Iris pigment epithelial cell (primary cell): ENCODE measurements at places on chromosomes 5 and 9.

DNA sequence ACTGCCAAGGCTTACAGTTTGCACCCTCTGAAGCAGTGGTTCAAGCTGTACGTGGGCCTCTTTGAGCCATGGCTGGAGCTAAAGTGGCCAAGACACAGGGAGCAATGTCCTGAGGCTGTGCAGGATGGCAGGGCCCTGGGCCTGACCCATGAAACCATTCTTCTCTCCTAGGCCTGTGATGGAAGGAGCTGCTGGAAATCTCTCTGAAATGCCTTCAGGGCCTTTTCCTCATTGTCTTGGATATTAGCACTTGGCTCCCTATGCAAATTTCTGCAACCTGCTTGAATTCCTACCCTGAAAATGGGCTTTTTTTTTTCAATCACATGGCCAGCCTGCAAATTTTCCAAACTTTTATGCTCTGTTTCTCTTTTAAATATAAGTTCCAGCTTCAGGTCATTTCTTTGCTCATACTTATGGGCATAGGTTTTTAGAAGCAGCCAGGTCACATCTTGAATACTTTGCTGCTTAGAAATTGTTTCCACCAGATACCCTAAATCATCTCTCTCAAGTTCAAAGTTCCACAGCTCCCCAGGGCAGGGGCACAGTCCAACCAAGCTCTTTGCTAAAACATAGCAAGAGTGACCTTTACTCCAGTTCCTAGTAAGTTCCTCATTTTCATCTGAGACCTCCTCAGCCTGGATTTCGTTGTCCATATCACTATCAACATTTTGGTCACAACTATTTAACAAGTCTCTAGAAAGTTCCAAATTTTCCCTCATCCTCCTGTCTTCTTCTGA is 138.3 kb downstream of the OSTF1 start:
- no peak for DNase-seq

GRCh38 chr5:6905883-6906282 is 192.7 kb downstream of the TENT4A start:
- DNase-seq, result no peak

GRCh38 chr9:136654820-136655535 is 7.7 kb upstream of the EGFL7 start:
- DNase-seq, result no peak

DNA sequence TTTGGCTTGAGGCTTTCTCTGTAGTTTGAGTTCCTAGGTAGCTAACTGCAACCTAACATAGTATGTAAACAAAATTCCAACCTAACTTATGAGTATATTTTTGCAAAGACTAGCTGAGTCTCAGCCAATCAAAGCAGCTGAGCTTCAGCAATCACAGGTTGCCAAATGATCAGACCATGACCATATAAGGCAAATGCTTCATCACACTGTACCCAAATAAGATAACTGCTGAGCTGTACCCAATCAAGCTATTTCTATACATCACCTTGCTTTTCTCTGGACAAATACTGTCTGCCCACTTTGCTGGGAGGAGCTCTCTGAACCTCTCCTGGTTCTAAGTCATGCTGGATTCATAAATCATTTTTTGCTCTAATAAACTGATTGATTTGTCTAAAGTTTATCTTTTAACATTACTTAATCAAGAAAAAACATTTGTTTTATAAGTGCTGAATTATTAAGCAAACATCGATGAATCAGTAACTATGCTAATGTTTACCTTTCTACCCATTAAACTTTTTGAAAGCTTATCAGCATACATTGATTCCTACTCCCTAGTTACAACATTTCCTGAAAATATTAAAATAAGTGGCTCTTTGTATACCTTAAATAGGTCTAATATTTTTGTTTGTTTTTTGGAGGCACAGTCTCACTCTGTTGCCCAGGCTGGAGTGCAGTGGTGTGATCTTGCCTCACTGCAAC is 129.7 kb upstream of the PCA3 start:
- DNase-seq, result peak; percentile 91

DNA sequence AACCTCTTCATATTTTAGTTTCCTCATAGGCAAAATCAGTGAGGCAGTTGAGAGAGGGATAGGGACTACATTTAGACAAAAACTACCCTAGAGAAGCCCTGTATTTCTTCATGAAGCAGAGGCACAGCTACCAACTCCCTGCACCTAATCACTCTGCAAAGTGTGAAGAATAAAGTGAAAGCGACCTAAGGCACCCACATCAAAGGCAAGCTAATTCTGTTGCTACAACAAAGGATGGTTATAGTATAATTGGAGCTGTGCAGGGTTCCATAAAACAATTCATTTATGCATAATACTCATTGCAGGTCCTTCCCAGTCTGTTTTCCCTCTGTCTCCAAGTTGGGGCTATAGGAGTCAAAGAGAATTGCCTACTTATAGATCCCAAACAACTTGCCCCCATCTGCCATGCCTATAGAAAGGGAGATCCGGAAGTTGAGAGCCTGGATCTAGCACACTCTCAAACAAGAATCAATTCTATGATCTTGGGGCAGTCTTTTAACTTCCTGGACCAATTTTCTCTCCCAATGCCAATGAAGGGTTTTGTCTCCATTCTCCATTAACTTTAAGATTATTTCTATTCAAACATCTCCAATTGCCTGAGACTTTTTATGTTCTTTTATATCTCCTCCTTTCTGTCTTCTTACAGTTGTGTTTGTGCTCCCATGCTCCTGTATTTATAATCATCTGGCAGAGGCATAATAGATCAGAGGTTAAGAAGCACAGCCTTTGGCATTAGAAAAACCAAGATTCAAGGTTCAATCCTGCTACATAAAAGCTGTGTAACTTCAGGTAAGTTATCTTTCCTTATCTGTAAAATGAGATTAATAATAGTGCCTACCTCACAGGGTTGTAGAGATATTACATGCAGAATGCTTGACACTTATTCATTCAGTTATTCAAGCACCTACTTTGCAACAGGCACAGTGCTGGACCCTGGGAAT is 56.0 kb upstream of the PTGER4 start:
- no peak for DNase-seq

GRCh38 chr9:117957267-117957666 is 253.1 kb downstream of the TLR4 start:
- no peak for DNase-seq

DNA sequence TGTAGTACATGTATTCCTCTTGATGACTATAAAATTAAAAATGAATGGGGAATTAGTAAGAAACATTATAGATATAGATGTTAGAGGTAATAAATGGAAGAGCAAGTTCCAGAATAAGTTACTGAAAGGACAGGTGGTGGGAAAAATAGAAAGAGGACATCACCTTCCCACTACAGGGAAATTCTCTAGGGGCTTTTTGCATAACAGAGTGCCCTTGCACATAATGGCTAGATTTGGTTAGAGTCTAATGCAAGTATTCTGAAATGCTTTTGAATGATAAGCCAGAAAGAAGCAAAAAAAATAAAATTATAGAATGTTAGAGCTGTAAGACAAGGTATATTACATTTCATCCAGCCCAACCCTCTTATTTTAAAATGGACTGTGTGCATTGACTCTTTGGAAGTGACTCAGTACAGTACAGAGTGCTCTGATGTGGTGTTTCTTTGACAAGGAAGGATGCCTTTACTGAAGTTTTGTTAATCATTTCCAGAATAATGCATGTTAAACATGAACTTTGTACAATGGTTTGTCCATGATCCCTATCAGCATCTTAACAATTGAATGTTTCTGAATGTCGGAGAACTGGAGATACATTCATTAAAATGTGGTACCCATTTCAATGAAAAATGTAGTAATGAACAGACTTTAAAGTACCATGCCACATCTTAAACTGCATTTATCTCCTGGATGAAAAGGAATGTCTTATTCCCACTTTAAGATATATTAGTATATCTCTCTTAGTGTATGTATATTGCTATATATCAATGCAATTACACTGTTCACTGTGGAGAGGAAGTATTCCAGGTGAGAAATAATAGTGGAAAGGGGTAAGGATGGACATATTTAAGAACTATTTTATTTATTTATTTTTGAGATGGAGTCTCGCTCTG is 391.1 kb downstream of the ADGRV1 start:
- no peak for DNase-seq

GRCh38 chr9:112842555-112842954 is 48.1 kb downstream of the SLC46A2 start:
- no peak for DNase-seq

- peak; percentile 35 for DNase-seq
These were observed 3.0 kb downstream of the FEM1C start for GRCh38 chr5:115541611-115542010.

DNA sequence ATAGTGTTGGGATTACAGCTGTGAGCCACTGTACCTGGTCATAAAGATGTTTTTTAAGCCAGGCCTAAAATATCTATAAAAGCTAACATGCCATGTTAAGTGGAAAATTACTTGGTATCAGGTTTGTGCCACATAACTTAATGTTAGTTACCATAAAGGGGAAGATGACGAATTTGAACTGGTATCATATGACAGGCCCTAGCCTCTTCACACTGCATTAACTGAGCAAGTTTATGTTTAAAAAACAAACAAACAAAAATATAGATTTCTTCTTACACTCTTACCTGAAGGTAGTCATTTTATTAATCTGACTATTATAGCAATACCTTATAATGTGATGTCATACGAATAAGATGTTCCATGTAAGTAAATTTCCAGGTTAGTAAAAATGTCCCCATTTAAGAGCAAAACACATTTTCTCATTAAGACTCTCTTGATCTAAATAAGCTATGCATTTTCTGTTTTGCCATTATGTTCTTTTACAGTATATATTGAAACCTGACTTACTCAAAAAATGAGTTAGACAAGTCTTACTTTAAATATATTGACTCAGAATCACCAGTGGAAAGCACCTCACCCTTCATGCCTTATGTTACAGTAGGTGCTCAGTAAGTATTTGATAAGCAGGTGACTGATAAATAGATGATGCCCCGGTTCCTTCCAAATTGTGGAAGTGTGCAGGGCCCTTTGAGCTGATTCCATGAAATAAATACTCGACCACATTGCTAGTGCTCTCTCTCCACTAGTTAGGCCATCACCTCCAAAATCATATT is 125.4 kb downstream of the CDC42SE2 start:
- no peak for DNase-seq
